NCI-H2029 treated with DMSO at 0.1 percent for 48 hours (cell line): ENCODE measurements at places on chromosomes 7 and 10.

GRCh38 chr7:132311733-132312132 is 264.5 kb downstream of the PLXNA4 start:
- no peak for DNase-seq

DNA sequence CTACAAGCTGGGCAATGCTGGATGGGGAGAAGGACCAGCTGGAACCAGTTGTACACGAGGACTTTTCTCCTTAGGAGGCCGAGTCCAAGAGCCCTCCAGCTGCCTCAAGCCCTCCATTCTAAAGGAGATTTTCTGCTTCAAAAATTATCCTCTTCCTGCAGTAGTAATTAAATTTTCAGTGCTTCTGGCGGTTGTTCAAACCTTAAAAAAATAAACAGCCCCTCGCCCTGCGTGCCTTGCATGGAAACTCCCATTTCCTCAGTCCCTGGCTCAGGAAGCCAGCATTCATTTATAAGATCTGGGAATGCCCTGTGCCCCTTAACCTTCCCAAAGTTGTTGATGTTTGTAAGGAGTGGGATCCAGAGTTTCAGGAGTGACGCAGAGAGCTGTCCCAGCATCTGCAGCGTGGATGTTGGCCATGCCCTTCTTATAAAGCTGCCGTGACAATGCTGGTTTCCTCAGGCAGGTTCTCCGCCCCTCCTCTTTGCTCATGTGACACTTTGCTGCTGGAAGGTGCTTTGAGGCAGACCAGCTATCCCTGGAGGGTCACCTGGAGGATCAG is 24.0 kb upstream of the ACTR3B start:
- DNase-seq = no peak

- DNase-seq = no peak
These were observed 667.3 kb downstream of the PHTF2 start for GRCh38 chr7:78465894-78466293.

GRCh38 chr7:158820656-158821055 is 8.7 kb downstream of the ESYT2 start:
- no peak for DNase-seq

DNA sequence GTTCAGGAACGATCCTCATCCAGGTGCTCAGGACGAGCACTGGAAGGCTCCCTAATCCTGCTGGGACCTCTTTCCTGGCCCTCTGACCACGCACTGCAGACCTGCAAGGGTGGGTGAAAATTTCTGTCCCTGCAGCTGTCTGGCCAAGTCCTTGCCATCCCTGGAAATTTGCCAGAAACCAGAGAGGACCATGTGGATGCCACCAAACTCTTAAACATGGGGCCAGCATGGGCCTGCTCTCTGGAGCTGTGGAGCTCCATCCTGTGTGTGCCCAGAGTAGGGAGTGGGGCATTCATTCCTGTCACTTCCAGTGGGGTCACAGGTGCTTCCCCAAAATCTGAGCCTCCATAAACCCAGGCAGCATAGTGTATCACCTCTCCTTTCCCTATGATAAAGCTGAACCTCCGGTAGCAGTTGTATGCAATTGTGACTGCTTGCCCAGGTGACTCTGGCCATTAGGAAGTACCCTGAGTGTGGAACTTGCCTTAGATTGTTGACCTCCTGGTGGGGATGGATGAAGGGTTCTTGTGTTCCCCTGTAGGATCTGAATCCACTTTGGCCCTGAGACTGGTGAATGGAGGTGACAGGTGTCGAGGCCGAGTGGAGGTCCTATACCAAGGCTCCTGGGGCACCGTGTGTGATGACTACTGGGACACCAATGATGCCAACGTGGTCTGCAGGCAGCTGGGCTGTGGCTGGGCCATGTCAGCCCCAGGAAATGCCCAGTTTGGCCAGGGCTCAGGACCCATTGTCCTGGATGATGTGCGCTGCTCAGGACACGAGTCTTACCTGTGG is 57.1 kb downstream of the DMBT1 start:
- no peak for DNase-seq

DNA sequence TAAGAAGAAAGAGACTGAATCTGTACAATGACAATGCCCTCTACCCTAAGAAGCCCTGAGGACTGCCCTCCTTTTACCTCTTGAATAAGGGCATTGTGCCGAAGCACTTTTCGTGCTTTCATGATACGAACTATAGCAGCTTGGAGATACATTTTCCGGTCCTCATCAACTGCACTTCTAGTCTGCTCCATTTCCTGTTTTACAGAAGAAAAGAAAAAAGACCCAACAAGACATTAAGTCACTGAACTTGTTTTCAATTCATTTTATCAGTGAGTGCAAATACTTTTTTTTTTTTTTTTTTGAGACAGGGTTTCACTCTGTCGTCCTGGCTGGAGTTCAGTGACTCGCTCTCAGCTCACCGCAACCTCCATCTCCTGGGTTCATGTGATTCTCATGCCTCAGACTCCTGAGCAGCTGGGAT is 78.4 kb downstream of the CUL2 start:
- DNase-seq = no peak

DNA sequence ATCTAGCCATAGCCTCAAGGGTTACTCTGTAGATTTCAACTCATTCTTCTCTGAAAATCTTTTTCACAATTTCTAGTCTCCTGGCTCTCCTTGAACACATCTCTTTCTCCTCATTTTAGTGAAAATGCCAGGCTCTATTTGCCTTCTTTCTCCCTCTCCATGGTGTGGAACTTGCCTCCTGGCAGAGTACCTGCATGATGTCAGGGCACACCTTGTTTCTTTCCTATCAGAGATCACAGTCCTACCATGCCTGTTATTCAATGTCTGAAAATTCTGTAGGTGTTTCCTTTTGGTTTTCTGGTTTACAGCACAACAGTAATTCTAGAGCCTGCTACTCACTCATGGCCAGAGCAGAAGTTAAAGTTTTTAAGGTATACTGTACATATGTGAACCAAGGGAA is 237.8 kb downstream of the ADK start:
- no peak for DNase-seq

GRCh38 chr10:73647211-73647874 is 6.1 kb upstream of the MYOZ1 start:
- peak; percentile 9 for DNase-seq

DNA sequence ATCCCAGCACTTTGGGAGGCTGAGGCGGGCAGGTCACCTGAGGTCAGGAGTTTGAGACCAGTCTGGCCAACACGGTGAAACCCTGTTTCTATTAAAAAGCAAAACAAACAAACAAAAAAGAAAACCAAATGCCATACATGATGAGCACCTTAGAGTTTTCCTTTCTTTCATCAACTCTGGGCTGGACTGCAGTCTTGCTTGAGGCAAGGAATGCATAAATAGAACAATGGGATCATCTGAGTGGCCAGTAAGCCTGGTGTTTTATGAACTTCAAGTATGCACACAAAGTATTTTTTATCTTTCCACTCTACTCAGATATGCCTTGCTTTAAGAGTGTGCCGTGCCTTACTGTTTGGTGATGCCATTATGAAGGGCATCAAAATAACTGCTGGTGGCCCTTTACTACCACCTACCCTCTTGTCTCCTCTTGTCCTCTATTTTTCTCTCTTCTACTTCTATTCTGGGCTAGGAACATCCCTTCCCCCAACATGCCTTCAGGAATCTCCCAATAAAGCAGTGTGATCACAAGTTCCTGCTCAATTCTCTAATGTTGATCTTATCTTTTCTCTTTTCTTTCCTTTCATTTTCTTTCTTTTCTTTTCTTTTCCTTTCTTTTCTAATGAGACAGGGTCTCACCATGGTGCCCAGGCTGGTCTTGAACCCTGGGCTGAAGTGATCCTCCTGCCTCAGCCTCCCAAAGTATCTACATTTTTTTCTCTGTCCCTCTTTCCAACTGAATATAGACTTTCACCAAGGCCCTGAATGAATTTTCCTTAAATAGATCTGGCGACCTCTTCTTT is 10.2 kb downstream of the SCD start:
- no peak for DNase-seq

DNA sequence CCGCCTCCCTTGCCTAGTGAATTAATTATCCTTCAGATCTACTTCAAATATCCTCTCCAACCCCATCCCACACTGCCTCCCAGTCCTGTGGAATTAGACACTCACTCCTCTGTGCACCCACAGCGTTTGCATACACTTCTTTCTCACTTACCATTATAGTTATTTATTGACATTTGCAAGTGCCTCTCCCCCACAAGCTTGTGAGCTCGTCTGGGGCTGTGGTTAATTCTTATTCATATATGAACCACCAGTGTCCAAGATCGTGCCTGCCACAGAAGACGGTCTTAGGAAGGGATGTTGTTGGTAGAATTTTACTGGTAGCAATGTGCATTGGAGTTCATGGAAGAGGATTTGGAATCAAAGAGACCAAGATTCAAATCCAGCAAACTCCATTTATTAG is 68.1 kb upstream of the AOAH start:
- no peak for DNase-seq

- DNase-seq = peak; percentile 16
These were observed at the start of gene KCND2 for GRCh38 chr7:120272701-120273475. Gene KCND2 (plus strand): TSS chr7:120273175.

DNA sequence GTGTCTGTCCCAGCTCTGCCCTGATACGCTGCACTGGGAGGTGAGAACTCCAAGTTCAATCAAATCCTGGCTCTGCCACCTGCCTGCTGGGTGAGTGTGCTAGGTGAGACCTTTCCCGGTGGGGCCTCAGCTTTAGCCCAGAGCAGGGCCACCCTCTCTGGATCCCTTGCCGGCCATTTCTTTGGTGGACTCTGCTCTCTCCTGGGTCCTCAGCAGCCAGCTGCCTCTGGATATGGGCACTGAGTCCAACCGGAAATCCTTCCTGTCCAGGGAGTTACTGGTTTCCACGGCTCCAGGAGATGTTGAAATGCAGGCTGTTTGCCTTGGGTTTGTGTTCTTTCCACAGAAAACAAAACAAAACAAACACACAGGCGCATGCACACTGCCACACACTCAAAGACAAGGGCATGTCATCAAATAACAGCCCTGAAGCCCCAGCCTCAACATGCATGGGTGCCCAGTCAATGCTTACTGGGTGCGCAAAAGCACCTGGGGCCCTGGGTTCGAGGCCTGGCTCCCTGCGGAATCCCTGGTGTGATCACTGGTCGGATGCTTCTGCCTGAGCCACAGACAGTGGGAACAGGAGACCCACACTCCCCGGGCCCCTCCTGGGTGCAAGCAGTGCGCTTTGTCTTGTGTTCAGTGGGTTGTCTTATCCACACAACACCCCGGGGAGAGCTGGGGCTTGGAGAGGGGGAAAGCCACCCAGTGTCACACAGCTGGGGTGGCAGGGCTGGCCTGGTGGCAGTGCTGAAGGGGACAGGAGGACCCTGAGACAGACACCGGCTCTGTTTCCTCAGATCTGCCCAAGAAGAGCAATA is 33.1 kb downstream of the PPIF start:
- peak; percentile 27 for DNase-seq

DNA sequence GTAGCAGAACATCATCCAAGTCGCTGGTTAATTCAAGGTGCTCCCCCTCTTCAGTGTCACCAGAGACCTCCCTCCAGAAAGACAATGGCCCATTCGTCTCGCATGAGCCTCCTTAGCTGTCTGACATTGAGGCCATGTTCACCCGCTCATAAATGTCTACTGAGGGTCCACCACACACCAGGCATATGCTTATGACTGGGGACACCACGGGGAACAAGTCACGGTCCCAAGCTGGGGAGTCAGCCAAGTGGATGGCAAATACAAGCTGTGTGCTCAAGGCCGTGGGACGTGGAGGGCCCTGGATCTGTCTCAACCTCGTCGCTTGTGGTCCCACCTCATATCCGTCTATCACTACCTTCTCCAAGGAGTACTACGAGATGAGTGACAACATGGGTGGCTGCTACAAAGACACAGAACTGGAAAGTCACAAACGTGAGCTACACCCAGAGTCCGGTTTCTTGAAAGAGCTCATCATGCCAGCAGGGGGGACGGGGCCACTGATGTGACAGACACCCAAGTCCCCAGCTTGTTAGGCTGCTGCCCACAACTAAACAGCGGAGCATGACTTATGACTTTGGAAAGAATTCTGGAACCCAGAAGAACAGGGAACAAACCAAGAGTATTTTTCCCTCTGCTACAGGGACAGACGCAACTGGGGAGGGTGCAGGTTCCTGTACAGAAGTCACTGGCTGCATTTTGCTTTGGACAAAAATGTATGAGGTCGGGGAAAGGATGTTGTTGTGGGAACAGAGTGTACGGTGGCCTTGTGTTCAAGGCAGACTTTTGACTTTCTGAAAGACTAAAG is 189.6 kb downstream of the COBL start:
- DNase-seq = no peak
